ENCODE measurements at places on chromosomes 7 and 10. TPM values are rescaled to one million over a fixed set of nuclear protein-coding genes. Genes with fewer than 3 reads are reported as not detected.

EN2 gene
- 0.96 TPM for total RNA-seq

FAM25A gene
- total RNA-seq, result not detected

TMEM176A gene
- total RNA-seq, result not detected

MYH16 gene
- total RNA-seq, result 0.81 TPM

SLIT1 gene
- 0.06 TPM for total RNA-seq

SAMD9 gene
- total RNA-seq, result 5.9 TPM

ANXA7 gene
- 107 TPM for total RNA-seq

IDI2 gene
- not detected for total RNA-seq

ASAH2 gene
- total RNA-seq, result 3.3 TPM

PRKAR1B gene
- 25.4 TPM for total RNA-seq

AMPH gene
- total RNA-seq, result 0.18 TPM

ELFN1 gene
- 0.32 TPM for total RNA-seq

MMP21 gene
- total RNA-seq, result not detected

NRBF2 gene
- 18.9 TPM for total RNA-seq

CBLL1 gene
- 26.0 TPM for total RNA-seq

SORCS3 gene
- not detected for total RNA-seq

TCERG1L gene
- not detected for total RNA-seq

KIAA1549 gene
- total RNA-seq, result 6.5 TPM

NEUROG3 gene
- total RNA-seq, result not detected

PRTFDC1 gene
- total RNA-seq, result 22.2 TPM

PLXNA4 gene
- 0.49 TPM for total RNA-seq

OPN4 gene
- total RNA-seq, result not detected

GHRHR gene
- not detected for total RNA-seq

MMD2 gene
- total RNA-seq, result not detected

ARHGEF5 gene
- total RNA-seq, result 1.6 TPM

HSPA12A gene
- total RNA-seq, result 11.5 TPM

WDR11 gene
- total RNA-seq, result 17.4 TPM

GARIN1A gene
- 1.2 TPM for total RNA-seq

CDC14C gene
- total RNA-seq, result not detected

DGKI gene
- total RNA-seq, result not detected

ZNF33A gene
- total RNA-seq, result 7.8 TPM

GPR37 gene
- total RNA-seq, result 0.45 TPM

MSMB gene
- total RNA-seq, result not detected

HECW1 gene
- 13.5 TPM for total RNA-seq

NME8 gene
- total RNA-seq, result not detected

RBP3 gene
- not detected for total RNA-seq

NXPH1 gene
- not detected for total RNA-seq

OPN1SW gene
- total RNA-seq, result not detected

HOXA5 gene
- total RNA-seq, result 3.2 TPM

PGAM2 gene
- total RNA-seq, result not detected

MSS51 gene
- 0.62 TPM for total RNA-seq

RPEL1 gene
- not detected for total RNA-seq

KLF14 gene
- not detected for total RNA-seq

TAS2R41 gene
- total RNA-seq, result not detected

CFAP43 gene
- total RNA-seq, result 0.19 TPM

OR2A12 gene
- total RNA-seq, result not detected

LIPM gene
- not detected for total RNA-seq

NHLRC2 gene
- total RNA-seq, result 4.8 TPM

Measured in A549 treated with ZK216348 at 1 μM for 4 hours (cell line).